ENCODE measurements at places on chromosomes 1 and 21.

DNA sequence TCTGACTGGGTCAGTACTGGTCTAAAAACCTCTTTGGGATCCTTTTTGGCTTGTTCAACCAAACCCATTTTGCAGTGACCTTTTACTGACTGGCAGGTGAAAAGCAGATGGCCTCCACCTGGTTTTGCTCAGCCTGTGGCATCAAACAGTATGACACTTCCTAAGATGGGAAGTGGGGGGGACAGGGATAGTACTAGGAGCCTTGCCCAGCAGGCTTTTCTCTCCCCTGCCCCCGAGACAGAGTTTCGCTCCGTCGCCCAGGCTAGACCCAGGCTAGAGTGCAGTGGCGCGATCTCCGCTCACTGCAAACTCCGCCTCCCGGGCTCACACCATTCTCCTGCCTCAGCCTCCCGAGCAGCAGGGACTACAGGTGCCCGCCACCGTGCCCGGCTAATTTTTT lies 18.3 kb downstream of the INTS3 start:
- H3K4me1 ChIP-seq = peaks cover 50% of the 10 kb centered on the region
- H3K36me3 ChIP-seq = peaks cover 33% of the 10 kb centered on the region
- no peak for DNase-seq
- no peaks in the 10 kb centered on the region for H3K27me3 ChIP-seq

GRCh38 chr1:19689856-19690255 lies 25.2 kb downstream of the HTR6 start:
- H3K27ac ChIP-seq = no peak overlapping the region
- peaks cover 34% of the 10 kb centered on the region for H3K36me3 ChIP-seq
- no peak overlapping the region for H3K4me3 ChIP-seq
- no peaks in the 10 kb centered on the region for H3K4me1 ChIP-seq

DNA sequence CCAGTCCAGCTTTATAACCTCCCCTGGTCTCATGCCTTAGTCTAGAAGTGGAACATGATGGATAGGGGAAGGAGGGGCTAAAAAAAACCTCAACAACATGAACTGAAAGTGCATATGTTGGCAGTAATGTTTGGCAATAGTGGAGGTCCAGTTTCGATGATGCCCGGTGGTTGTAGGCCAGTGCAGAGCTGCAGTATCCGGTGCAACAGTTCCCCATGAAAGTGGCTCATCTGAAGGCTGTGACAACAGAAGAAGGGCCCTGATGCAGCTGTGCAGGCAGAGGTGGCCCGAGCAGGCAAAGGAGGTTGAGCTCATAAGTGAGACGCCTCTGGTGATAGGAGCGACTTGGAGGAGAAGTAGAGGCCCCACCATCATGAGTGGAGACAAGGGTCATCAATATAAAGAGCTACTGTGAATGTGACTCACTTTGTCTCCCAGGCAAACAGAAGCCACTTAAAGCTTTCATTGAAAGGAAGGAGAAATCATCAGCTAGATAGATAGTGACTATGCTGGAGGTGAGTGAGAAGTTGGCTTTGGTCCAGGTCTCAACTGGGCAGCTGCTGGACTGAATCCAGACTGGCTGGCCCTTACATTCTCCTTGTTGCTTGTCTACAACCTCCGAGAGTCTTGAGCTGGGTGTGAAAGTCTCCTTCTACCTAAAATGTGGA lies 10.2 kb upstream of the CREG1 start:
- no peak overlapping the region for H3K4me3 ChIP-seq
- H3K36me3 ChIP-seq = no peaks in the 10 kb centered on the region
- no peak for DNase-seq
- H3K4me1 ChIP-seq = no peaks in the 10 kb centered on the region

DNA sequence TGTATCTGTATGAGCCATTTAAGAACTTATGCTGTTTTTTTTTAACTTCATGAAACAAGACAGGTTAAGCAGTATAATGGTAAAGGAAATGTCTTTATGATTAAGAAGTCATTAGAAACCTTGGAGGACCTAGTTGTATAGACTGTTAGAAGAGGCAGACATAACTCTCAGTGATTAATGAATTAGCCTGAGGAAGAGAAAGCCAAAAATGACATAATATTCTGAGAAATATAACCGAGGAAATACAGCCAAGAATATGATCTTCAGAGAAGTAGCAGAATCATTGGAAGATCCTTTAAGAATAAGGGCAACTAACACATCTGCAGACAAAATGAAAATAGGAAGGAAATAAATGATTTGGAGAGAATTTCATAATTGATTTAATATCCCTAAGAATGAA lies 738.1 kb upstream of the NCAM2 start:
- no peaks in the 10 kb centered on the region for H3K27me3 ChIP-seq
- H3K4me3 ChIP-seq = no peak overlapping the region
- DNase-seq = no peak
- H3K27ac ChIP-seq = no peak overlapping the region
- H3K36me3 ChIP-seq = no peaks in the 10 kb centered on the region
- no peaks in the 10 kb centered on the region for H3K4me1 ChIP-seq

GRCh38 chr1:159030877-159031447 lies 21.3 kb downstream of the IFI16 start:
- no peak for DNase-seq
- no peaks in the 10 kb centered on the region for H3K27me3 ChIP-seq
- peaks cover 48% of the 10 kb centered on the region for H3K36me3 ChIP-seq

DNA sequence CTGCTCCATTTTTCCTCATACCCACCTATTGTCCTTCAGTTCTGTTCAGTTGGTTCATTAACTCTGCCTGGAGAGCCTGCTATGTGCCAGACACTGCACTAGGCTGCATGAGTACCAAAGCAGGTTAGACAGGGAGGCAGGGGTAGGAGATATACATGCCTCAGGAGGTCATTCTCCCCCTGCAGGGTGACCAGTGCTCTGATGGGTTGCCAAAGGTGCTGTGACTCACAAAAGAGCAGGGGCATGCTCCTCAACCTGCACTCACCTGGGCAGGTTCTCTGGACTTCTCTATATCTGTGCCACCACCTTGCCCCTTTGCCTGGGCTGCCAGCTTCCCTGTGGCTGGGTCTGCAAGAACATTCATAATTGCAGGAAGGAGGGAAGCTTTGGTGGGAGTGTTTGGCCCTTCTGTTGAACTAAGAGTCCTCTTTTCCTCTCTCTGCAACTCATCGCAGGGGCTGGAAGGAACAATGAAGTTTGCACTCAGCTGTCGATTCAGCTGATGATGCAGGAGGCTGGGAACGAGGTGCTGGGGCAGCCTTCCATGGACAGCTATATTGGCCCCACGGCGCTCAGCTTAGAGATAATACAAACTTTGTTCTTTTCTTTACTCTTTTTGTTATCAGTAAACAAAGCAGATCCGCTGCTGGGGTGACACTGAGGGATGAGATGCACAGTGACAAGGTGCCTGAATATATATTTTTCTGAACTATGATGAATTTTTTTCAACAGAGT lies 356.4 kb upstream of the PLXNA2 start:
- H3K27ac ChIP-seq = no peak overlapping the region
- H3K4me1 ChIP-seq = peaks cover 15% of the 10 kb centered on the region
- no peak overlapping the region for H3K4me3 ChIP-seq
- H3K27me3 ChIP-seq = no peaks in the 10 kb centered on the region
- DNase-seq = no peak
